ENCODE measurements at places on chromosomes 12 and 14.

GRCh38 chr12:90991952-90992465 is 12.8 kb downstream of the EPYC start:
- no peak for DNase-seq

GRCh38 chr14:24156840-24157239 is 4.2 kb upstream of the IRF9 start:
- DNase-seq = no peak

GRCh38 chr12:6852651-6853354 is 853 bp downstream of the USP5 start:
- DNase-seq = no peak

GRCh38 chr14:89667983-89668382 is 250.9 kb upstream of the FOXN3 start:
- no peak for DNase-seq

DNA sequence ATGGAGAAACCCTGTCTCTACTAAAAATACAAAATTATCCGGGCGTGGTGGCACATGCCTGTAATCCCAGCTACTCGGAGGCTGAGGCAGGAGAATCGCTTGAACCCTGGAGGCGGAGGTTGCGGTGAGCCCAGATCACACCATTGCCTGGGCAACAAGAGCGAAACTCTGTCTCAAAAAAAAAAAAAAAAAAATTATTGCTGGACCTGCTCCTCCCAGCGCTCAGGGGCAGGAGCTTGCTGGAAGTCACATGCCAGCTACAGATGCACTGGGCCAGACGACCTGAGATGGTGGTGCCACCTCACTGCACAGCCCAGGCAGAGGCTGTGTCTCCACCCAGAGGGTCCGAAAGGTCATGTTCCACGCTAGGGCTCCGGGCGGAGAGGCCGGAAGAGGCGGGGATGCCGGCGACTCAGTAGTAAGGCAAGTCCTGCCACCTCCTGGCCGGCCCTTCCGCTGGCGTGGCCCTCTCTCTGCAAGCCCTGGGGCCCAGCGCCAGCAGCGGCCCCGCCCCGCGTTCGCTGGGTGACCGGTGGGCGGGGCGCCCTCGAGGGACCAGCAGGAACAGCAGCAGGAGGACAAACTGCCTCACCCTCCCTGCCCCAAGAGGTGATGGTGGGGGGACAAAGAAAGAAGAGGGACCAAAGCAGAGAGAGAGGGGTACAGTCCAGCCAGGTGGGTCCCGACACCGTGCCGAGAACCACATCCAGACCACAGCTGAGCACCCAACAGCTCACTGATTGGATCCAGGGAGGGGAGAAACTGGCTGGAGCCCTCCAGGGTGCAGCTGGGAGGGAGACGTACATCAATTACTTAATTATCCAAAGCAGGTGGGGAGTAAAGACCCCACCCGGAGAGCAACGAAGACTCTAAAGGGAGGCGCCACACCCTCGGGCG is 3.6 kb upstream of the RHOF start:
- no peak for DNase-seq

DNA sequence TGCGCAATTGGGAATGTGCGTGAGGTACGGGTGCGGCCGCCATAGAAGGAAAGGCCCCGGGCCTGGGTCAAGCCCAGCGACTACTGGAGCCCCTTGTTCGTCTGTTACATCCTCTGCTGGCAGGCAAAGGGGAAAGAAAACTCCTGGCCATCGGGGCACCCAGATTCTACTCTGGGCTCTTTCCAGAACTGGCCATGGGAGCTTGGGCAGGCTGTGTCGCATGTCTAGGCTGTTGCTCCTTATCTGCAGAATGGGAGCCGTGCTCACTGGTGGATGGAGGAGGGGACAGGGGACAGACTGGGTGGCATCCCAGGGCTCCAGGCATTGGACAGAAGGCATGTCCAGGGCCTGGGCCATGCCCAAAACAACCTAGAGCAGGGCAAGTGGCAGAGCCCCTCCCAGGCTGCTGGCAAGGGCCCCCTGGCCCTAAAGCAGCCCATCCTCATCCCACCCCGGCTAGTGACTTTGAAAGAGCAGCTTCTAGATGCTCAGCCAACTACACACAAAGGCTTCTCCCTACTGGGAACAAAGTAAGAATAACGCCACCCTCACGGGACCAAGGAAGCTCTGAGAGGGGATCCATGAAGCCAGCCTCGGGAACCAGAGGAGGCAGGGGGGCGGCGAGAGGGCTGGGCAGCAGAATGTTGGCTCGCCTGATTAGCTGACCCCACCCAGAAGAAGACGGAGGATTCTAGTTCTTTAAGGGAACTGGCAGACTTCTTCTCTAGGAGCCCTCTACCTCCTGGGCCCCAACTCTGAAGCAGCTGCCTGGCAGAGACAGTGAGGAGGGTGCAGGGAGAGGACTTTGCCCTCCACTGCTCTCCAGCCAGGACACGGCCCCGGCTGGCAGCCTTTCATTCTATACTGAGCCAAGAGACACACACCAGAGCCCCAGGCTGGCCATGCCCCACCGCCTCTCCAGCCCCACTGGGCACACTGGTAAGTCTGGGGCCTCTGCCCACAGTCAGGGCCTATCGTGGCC is 96.8 kb downstream of the SINHCAF start:
- DNase-seq = peak; percentile 77

DNA sequence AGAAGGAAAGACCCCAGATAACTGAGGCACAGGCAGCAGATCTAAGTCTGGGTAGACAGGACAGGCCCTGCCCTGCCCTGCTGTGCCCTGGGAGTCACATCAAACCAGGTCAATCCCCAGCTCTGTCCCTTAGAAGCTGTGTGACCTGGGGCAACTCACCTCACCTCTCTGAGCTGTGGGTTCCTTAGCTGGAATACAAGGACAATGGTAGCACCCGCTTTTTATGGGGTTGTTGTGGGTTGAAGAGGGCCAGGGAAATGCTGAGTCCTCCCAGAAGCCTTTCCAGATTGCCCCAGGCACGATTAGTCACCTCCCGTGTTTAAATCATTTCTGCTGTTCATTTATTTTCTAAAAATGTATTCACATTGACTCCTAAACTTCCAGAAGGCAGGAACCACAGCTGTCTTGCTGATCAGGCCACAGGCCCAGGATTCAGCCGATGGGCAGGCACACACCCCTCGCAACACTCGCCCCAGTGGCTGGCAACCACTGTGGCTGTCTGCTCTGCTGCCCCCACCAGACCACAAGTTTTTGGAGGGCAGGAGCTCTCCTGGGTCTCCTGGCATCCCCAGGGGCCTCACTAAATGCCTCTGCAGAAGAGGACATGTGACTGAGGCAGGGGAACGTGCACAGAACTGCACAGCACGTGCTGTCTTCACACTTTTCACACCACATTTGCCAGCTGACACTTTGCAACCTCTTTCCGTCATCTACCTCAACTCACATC is 3.0 kb downstream of the SELPLG start:
- no peak for DNase-seq

- DNase-seq = no peak
These were observed 1027.4 kb downstream of the FSCB start for GRCh38 chr14:43479596-43480195.

- DNase-seq = no peak
These were observed 454.1 kb upstream of the FLRT2 start for GRCh38 chr14:85075694-85076476.

- DNase-seq = no peak
These were observed 426.8 kb downstream of the VRK1 start for GRCh38 chr14:97224016-97224415.

- DNase-seq = no peak
These were observed 69.5 kb downstream of the CLMN start for GRCh38 chr14:95250140-95250769.

DNA sequence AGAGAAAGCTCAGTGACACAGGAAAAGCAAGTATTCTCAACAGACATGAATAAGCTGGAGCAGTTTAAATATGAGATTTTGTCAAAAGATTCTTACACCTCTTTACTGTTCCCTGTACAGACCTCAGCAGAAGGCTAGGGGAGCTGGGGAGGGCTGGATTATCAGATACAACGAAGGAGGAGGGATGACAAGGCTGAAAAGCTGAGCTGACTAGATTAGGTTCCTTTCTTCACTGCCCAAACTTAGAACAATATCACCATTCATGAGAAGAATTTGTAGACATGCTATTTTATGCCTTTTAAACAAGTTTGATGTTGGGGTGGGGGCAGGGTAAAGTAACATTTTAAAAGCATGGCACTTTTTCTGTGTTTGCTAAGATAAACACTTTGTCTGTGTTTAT is 611.1 kb downstream of the AACS start:
- no peak for DNase-seq

- peak; percentile 75 for DNase-seq
These were observed 52.6 kb upstream of the VPS33A start for GRCh38 chr12:122318607-122319605.

DNA sequence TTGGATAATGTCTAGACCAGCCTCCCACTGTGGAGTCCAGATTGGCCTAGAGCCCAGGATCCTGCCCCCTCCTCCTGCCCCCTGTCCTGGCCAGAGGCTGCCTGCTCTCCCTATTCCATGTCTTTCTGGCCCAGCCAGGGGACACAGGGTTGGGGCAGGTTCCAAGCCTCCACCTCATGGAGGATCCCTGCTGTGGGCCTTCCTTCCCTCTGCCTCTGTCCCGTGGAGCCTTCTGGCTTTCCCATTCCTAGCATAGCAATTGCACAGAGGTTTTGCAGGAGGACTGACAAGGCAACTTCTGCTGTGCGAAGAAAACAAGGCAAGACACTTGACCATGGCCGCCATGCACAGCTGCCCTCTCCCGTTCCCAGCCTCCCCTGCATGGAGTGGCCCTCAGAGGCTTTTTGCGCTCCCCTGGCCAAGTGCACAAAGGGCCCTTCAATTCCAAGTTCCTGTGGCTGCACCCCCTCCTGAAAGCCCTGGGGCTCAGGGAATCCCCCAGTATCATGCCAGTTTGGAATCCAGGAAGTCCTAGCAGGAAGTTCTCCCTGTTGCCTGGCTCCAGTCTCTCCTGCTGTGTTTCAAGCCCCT is 42.1 kb downstream of the KRT80 start:
- DNase-seq = no peak

DNA sequence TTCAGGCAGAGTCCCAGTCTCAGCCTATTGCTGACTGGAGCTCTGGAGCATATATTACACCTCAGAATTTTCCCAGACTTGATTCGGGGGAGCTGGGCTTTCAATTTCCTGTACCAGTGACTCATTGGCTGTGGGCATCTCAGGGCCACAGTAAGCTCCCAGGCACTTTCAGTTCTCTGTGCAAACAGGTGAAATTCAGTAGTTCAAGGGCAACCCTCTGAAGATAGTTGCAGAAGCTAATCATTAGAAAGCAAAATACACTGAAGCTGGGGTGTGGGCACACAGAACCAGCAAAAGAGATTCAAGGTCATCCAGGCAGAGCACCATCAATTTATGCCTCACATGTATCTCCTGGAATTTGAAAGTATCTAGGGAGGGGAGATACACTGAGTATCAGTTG is 8.1 kb upstream of the NIN start:
- DNase-seq = no peak

GRCh38 chr14:57274551-57274950 is 5.8 kb downstream of the AP5M1 start:
- no peak for DNase-seq

DNA sequence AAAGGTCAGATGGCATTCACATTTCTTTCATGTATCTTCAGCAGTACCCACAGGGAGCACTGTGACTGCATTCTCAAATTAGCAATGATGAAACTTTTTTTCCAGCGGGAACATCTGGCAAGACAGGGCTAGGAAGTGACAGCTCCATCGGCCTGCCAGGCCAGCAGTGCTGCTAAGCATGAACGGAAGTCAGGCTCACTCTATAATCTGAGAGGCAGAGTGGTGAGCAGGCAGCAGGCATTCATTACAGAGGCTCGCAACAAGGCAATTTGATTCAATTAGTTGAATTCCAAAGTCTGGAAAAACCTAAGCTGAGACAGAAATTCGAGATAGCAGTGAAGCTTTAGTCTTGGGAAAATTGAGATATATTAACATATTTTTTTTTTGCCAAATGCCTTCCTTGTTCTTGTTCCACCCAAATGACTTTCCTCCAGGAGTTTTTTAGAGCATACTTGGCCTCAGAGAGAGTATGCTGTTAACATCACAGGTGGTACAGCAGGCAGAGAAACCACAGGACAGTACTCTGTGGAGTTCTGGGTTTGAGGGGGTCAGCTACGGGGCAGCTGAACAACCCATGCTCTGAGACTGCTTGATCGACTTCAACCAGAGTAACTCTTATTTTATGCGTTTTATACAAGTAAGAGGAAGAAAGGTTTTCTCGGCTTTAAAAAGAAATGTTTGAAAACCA is 414.9 kb downstream of the APAF1 start:
- DNase-seq = no peak

Measured in osteocyte (in vitro differentiated cells).